Stimulated activated CD4-positive, alpha-beta T cell treated with anti-CD3 and anti-CD28 coated beads, Interleukin-1b, Interleukin-23, amount 100 ng/mL, for 24 hours (primary cell): ENCODE measurements at places on chromosomes 2 and 18.

- DNase-seq = no peak
Observed at GRCh38 chr18:34773961-34774766, 64.1 kb downstream of the DTNA start.

DNA sequence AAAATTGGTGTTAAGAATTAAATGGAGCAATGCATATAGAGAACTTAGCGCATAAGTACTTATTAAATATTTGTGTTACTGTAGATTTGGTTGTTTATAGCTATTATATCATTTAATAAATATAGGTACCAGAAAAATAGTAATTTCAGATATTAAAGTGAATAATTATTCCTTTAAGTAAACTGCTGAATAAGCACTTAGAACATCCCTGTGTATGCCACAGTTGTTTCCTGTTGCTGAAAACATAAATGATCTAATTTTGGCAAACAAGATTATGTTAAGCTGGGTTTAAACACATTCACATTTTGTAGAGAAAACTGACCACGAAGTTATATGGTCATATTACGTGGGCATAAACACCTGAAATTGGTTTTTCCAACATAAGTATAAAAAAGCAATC is 388.0 kb upstream of the ZNF804A start:
- no peak for DNase-seq

GRCh38 chr18:399631-400135 is 100.8 kb downstream of the COLEC12 start:
- no peak for DNase-seq

DNA sequence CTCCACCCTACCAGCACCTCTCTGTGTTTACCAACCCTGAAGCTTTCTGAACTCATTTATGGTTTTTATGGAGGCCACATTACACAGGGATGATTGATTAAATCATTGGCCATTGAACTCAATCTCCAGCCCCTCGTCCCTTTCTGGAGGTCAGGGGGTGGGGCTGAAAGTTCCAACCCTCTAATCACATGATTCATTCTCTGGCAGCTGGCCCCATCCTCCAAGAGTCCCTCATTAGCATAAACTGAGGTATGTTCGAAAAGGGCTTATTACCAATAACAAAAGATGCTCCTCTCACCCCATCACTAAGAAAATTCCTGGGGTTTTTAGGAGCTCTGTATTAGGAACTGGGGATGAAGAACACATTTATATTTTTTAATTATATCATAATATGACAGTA is 92.3 kb downstream of the DIS3L2 start:
- DNase-seq = no peak

DNA sequence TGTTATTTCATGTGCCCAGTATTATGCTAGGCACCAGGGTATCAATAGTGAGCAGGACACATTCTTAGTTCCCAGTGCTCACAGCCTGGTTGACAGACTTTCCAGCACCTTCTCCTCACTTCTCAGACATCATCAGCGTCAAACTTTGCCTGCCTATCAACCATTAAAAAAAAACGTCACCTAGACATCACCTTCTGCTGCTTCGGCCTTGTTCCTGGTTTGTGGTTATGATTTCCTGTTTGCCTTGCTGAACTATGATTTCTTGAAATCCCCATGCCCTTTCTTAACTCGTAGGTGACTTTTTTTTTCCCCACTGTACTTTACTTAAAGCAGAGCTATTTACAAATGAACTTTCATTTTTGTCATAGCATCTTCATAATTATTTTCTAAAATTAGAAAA is 60.4 kb upstream of the NABP1 start:
- no peak for DNase-seq

- no peak for DNase-seq
Observed at GRCh38 chr18:9413576-9413975, 61.7 kb upstream of the RALBP1 start.

DNA sequence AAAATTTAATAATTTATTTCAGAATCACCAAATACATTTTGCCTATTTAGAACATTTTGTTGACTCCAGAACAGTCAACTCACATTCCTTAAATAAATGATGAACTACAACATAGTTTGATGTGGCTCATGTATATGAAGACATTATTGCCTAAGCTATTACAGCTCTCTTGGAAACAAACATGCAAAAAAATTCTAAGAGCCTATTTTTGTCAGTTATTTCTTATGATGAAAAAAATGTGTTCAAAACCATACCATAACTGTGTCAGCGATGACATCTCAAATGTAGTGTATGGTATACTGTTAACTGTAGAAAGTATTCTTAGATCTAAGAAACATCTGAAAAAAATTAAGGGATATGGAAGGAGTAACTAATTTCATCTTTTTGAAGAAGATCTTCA is 6.3 kb upstream of the EMILIN2 start:
- DNase-seq = no peak

DNA sequence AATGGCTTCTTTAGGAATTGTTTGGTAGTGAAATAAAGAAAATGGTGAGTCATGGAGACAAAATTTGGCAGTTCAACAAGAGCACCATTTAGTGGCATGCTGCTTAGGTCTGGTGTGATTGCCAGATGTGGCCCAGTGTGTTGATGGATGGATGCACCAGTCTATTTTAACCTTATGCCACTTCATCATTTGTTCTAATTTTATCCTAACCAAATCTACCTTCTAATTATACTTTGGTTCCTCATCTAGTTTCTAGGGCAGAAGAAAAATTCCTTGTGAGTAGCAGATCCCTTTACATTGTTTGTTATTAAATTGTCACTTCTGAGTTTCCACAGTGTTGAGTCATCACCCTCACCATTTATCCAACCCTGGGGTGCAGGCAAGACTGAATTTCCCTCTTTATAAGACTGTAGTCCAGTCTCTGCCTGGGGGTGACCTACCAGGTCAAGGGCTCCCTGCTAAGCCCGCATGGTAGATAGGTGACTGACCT is 32.5 kb downstream of the NABP1 start:
- no peak for DNase-seq

- DNase-seq = no peak
Observed at GRCh38 chr2:47751856-47752414, 31.0 kb upstream of the MSH6 start.

- no peak for DNase-seq
Observed at GRCh38 chr18:36411745-36412168, 114.2 kb downstream of the FHOD3 start.

GRCh38 chr2:184633726-184634125 is 35.4 kb downstream of the ZNF804A start:
- DNase-seq = no peak

- DNase-seq = no peak
Observed at GRCh38 chr2:18149660-18150246, 271.3 kb downstream of the KCNS3 start.

- DNase-seq = no peak
Observed at GRCh38 chr2:10140841-10141610, 18.5 kb downstream of the RRM2 start.
